ENCODE measurements at places on chromosomes 3 and 15.

DNA sequence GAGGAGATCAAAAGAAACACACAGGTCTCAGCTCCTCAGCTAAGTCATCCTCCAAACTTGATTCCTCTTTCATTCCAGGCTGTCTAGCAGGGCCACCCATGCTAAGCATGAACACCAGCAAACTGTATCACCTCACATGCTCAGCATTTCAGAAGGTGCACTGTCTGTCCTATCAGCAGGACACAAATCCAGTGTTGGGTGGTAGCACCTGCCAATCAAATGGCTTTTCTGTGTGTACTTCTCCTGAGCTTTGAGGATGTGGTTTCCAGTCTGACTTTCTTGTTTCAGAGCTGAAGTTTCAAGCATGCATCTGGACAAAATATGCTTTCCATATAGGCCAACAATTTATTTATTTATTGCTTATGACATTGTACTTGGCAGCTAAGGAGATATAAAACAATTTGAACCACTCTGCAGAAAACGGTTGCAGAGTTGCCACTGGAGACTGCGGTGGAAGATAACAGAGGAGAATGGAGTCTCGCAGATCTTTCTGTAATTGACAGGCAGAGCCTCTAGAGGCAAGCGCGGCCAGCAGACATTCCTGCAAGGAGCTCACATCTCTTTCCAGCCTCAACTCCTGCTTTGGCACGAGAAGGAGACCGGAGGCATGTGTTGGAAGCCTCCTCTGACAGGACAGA, 167.1 kb upstream of the WNT5A start:
- DNase-seq = no peak

GRCh38 chr15:47409038-47409437, 308.3 kb upstream of the SEMA6D start:
- no peak for DNase-seq

DNA sequence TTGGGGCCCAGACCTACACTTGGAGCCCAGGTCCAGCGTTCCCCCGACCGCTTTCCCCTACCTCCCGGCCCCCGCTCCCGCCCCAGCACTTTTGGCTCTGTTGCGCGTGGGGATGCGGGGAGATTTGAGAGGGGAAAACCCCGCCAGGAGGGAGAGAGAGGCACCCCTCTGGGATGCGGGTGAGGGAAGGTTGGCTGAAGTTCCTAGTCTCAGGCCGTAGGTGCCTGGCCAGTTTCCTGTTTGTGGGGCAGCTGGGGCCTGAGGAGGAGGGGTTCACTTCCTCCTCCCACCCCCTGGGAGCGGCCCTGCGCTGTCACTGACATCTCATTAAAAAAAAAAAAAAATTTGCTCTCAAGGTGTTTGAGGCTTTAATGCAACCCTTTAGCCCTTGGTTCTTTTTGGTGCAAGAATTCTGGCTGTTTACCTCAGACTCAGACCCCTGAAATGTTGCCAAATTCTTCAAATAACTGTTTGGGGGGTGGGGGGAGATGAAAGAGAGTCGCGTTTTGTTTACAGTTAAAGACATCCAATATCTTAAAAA, 2.6 kb downstream of the FAM43A start:
- DNase-seq = peak; percentile 29

GRCh38 chr3:88209356-88209755, 59.6 kb downstream of the C3orf38 start:
- DNase-seq = no peak

DNA sequence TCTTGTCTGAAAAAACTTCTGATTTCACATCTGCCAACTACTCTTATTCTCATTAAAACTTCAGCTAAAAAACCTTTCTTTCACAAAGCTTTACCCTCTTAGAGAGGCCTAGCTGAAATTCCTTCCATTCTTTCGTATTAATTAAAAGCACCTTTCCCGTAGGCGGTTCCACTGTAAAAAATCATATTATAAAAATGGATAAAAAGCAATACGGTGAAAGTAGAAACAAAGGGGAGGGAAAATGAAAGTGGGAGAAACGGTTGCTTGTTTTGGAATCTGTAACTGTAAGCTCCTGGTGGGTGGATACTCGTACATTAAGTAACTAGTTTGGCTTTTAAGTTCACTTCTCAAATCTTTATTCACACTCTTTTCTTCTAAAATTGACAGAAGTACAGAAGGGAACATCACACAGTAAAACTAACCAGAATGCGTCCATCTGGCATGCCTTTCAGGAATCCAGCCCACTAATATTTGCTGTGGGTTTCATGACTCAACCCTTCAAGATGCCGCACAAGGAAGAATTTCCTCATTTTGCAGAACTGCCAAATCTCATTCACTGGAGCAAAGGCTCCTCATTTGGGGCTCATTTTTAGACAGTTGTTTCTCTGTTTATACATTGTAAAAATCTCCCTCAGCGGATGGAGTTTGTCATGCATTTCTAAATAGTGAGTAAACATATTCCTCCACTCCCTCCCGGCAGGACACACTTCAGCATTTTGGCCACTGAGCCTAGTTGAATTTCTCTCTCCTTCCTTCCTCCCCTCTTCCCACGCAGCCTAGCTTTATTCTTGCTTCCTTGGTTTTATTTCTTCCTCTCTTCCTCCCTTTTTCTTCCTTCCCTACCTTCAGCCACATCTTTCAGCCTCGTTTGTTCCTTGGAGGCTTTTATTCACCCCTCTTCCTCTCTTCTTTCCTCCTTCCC, 419.5 kb upstream of the NAALADL2 start:
- no peak for DNase-seq

DNA sequence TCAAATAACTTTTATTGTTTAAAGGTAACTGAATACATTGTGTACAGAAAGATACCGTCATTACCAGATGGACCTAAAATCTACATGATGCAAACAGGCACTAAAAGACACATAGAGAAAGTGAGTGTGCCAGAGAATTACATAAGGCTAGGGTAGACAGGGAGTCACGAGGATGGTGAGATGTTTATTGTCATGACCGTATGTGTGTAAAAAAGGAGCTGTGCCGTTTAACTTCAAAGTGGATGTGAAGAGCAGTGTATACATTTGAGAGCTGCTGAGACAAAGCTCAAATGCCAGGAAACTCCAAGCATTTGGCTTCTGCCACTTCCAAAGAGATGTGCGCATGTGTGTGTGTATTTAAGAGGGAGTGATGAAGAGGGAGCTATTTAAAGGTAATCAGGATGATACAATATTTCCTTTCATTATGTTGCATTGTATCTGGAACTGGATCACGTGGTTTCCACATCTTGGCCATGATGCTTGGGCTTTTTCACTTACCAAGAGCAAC, 51.4 kb upstream of the IGF1R start:
- no peak for DNase-seq

DNA sequence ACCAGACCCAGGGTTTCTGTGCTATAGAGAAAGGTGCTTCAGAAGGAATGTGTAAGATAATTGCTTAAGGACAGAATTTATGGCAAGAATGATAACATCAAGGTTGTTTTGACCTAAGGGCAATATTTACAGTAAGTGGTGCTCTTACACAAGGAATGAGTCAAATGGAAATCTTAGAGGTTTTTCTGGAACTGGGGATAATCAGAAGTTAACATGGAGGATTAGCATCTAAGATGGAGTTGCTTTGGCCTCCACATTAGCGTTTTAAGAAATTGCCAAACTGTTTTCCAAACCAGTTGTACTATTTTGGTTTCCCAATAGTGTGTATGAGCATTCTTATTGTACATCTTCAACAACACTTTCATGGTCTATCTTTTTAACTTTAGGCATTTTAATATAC, 3.1 kb downstream of the WDR93 start:
- DNase-seq = no peak

- no peak for DNase-seq
Observed at GRCh38 chr15:98906712-98907083, 100.9 kb downstream of the PGPEP1L start.

- DNase-seq = no peak
Observed at GRCh38 chr3:31227131-31227562, 305.6 kb upstream of the STT3B start.

DNA sequence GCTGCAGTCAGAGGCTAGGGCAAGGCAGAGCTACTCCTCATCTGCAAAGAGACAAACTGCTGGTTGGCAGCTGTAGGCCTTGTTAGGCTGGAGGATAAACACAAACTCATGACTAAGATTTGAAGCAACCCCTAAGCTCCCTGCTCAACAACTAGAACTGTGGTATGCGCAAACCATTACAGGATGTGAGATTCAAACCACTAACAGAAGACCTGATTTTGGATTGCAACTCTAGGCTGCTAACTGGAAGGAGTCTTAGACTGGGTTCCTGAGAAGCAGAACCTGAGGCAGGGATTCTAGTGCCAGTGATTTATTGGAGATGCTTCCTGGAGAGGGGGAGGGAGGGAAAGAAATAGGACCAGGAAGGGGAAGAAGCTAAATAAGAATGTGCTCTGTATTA, 22.5 kb downstream of the CCR4 start:
- DNase-seq = no peak

DNA sequence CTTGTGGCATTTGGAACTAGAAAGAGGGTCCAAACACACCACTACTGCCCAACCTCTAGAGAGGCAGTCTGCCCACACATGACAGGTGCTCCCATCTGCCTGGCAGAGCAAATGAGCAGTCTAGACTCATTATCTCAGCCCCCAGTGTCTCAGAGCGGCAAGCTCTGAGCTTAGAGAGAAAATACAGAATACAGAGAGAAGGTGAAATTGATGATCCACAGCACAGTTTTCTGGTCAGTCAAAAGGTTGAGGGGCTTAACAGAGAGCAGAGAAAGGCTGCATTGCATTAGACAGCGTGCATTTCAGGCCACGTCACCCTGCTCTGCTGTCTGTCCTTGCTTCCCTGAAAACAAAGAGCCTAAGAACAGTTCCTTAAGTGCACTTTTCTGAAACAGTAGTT, 135.1 kb downstream of the KCNMB2 start:
- peak; percentile 11 for DNase-seq

GRCh38 chr3:10883478-10884234, 67.6 kb downstream of the SLC6A11 start:
- no peak for DNase-seq

DNA sequence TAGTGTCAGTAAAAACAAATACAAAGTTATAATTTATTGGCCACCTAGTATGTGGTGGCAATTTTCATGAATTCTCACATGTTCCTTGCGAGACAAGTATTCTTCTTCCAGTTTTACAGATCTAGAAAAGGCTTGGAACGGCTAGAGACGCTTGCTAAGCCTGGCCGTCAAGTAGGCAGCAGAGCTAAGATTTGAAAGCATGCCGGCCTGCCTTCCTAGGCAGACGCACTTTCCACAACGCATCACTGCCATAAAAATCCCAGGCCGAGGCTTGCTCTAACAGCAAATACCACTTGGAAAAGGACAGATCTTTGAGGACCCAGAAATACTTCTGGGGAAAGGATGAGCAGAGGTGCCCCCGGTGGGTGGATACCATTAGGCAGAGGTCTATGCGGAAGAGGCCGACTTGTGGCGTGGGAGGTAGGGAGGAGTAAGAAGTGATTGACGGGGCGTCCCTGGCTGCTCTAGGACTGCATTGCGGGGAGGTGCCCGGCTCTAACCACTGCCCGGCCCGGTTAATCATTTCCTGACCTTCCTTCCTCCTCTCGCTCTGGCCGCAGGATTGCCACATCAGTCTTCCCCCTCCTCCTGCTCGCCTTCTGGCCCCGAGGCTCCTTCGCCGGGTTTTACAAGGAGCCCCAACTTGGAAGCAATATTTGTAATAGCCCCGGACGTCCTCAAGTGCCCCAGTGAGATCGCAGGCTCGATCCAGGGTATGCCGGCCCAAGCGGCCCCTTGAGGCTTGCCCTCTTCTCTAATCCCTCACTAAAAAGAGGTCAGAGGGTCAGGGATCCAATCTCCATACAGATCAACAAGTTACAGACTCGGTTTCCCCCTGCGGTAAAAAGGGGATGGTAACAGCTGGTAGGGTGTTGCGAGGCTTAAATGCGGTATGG, 1.3 kb upstream of the USP3 start:
- DNase-seq = no peak

DNA sequence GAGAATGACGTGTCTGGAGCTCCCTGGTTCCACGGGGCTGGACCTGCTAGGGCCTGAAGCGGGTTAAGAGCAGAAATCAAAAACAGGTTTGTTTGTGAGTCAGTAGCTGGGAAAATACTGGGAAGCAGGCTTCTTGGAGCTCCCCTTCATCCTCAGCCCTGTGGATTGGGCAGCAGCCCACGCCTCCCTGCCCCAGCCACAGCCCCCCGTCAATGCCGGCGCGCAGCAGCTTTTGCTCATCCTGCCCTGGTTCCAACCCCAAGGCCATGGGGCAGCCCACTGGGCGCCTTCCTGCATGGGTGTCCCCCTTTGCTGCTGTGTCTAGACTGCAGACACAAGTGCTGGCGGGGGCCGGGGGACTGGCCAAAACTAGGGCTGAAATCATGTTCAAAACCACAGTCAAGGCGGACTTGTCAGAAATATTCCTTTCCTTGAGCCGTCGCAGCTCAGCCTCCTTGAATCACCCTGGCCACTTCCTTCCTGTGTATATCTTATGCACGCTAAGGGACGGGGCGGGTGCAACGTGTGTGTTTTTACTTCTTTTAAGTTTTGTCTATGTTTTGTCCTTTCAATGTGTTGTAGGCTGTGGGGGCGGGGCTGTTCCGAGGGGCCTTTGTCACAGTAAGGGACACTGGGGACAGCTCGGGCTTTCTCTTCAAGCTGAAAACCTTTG, 108.1 kb downstream of the KLF13 start:
- DNase-seq = no peak

DNA sequence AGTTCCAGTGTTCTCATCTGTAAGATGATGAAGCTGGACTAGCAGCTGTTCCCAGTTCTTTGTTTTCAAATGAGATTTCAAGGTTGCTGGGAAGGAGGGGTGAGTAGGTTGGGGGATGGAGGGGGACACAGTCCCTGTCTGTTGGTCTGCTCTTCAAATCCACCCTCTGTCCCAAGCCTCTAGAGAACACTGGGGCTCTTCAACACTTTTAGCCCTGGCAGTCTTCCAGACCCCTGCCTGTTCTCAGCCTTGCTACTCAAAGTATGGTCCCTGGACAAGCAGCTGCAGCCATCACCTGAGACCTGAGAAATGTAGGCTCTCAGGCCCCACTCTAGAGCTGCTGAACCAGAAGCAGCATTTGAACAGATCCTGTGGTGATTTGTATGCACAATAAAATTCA, 41.3 kb downstream of the NEK11 start:
- DNase-seq = no peak

GRCh38 chr3:184382326-184383032, 2.6 kb downstream of the CHRD start:
- DNase-seq = no peak

DNA sequence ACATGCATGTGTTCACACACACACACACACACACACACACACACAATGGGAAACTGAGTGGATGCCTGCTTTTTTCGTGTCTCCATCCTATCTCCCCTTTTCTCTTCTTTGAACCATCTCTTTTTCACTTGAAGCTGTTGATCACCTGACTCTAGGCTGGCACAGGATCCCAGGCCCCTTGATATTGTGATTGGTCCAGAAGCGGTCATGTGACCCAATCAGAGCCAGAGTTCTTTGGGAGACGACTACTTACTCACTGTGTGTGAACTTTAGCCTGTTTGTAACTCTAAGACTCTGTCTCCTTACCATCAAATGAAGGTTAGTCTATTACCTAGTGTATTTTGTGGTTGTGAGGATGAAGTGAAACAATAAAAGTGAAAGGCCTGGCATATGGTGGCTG, 172.9 kb downstream of the ADAMTS9 start:
- no peak for DNase-seq

- DNase-seq = no peak
Observed at GRCh38 chr3:42001777-42002176, 39.9 kb upstream of the ULK4 start.

Measured in NCI-H1436 (cell line).